ENCODE measurements at places on chromosomes 2 and 18.
A peak's percentile ranks its signal among the peaks of the same experiment; 100 is the strongest.

- peak; percentile 90 for DNase-seq
Observed at GRCh38 chr2:101446869-101447268, 28.0 kb downstream of the RFX8 start.

GRCh38 chr2:205778356-205778755 is 96.1 kb downstream of the NRP2 start:
- no peak for DNase-seq

- DNase-seq = no peak
Observed at GRCh38 chr2:196409376-196409775, 230.1 kb upstream of the CCDC150 start.

DNA sequence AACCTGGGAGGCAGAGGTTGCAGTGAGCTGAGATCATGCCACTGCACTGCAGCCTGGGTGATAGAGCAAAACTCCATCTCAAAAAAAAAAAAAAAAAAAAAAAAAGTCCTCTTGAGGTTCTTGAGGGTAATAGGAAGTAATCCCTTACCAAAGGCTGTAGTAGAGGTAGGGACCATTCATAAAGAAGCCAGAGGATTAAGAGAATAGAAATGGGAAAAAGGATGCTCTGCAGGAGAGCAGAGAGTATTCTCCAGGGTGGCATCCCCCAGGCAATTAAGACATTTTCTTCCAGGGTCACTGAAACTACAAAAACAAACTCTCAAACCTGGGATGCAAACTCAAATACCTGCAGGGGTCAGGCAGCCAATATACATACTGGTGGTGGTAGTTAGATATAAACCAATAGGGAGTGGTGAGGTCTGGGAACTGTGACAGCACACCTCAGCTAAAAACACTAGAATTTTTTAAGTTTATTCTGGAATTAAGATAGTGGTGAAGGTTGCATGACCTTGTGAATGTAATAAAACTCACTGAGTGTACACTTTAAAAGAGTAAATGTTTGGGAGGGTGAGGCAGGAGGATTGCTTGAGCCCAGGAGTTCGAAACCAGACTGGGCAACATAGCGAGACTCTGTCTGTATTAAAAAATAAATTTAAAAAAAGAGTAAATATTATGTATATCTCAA is 24.7 kb downstream of the RAPH1 start:
- DNase-seq = no peak

DNA sequence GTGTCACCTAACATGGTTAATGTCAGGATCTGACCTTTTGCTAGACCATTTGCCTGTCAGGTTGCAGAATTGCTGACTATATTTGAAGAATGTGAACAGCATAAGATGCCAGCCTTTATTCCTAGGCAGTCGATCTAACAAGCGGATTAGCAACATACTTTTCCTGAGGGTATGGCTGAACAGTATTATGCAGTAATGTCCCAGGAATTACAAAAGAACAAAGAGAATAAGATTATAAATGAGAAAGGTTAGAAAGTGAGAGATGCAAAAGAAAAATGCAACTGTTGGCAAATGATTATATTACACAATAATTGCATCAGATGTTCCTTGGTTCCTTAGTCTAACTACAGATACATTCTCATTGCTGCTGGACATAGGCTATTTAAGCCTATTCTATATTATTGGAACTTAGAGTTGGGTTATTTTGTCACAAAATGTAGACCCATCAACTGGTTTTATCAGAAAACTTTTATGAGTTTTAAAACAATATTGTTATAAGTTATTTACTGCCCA is 647.1 kb upstream of the CRIM1 start:
- DNase-seq = no peak

DNA sequence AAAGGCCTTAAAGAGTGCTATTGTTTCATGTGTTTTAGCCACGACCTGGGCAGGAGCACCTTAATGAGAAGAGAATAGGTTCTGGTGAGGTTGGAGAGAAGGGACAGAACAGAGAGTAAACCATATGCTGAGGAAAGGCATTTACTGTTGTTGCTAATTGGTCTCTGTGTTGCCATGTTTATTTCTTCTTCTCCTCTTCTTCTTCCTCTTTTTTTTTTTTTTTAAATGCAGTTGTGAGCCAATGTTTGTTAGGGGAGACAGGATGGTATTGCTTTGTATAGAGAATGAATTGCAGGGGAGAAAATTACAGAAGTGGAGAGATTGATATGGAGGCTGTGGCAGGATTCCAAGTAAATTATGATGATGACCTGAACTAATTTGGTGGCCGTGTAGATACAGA is 2.6 kb downstream of the SCN9A start:
- DNase-seq = no peak

- peak; percentile 71 for DNase-seq
Observed at GRCh38 chr2:85409845-85410583, at the start of gene CAPG. Gene CAPG, minus strand, starts transcription at chr2:85410366. Its CDS starts 8,221 bp downstream, at chr2:85402145.

- DNase-seq = no peak
Observed at GRCh38 chr2:11784280-11784679, 37.8 kb downstream of the LPIN1 start.

DNA sequence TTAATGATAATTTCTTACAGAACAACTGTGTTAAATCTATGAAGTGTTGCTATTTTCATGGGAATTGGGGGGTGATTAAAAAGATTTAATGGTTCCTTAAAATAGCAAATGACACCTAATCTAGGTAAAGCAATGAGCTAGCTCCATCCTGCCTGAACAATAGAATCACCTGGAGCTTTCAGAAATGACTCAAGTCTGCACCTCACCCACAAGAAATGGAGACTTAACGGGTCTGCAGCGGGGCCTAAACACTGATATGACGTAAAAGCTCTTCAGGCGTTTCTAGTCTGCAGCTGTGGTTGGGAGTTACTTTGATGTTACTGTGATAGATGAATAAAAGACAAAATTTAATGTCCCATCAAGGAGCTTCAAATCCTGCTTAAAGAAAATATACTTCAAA is 328.2 kb downstream of the RND3 start:
- DNase-seq = no peak

DNA sequence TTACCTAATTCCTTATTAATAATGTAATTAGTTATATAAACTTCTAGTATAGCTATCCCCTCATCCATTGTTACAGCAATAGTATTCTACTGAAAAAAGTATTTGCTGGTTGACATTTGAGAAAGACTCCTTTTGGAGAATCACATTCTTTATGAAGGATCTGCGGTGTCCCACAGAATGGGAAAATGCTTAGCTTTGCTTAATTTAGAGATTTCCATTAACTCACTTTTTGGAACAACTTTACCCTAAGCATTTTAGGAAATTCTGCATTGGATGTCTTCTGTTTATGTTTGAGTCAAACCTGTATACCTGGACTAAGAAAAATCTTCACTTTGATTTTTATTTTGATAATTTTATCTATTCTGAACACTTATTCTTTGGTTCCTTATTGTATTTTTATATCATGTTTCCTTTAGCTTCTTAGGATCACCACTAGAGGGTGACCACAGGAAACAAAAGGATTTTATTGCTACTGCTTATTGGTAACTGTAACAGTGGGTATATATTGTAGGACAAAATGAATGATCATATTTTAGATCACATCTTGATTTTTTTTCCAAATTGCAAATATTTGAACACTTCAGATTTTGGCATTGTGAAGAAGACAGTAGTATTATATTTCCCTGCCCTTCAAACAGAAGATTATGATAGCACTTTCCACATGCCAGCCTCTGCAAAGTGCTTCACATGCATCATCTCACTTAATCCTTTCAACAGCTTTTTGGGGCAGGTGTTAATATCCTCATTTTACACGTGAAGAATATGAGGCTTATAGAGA is 79.6 kb downstream of the MIB1 start:
- DNase-seq = no peak

DNA sequence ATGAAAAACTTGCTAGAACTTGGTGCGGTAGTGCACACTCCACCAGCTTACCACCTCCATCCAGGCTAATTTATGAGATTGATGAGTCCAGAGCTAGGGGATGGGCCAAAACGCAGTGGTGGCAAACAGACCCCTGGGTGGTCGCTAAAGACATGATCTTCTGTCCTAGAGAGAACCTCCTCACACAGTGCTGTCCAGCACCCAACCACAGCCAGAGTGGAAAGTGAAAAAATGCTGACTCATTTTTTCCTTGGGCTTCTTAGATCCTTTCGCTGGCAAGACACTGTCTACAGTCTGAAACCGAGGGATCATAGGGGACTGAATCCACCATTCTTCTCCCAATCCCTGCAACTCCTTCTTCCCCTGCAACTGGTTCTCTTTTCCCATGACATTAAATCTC is 4.1 kb downstream of the ANTXR1 start:
- DNase-seq = no peak

GRCh38 chr2:27135478-27135955 is 1.1 kb upstream of the PREB start:
- DNase-seq = no peak

- DNase-seq = no peak
Observed at GRCh38 chr2:112529757-112530156, 12.5 kb upstream of the POLR1B start.

- no peak for DNase-seq
Observed at GRCh38 chr18:70116949-70117348, 88.5 kb downstream of the RTTN start.

DNA sequence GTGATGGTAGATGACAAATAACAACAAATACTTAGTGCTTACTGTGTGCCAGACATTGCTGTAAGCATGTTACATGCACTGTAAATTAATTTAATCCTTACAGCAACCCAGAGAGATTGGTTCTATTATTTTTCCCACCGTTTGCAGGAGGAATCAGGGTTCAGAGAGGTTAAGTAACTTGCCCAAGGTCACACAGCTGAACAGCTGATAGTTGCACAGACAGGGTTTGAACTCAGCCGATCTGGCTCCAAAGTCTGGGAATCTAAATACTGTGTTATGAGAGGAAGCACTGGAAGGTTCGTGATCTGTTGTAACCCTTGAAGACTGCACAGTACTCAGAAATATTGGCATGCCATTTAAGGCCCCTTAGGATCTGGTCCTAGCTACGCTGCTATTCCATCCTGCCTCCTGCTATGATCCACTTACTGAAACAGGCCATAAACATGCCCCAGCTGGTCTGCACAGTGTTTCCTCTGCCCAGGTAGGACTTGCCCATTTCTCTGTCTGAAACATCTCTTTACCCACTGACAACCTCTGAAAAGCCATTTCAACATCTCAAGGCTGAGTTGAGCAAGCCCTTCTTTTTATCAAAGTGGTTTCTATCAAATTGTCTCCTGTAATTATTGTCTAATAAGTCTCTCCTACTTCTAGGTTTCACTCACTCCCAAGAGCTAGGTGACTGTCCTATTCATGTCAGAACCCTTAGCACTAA is 40.4 kb upstream of the MRPL33 start:
- no peak for DNase-seq

DNA sequence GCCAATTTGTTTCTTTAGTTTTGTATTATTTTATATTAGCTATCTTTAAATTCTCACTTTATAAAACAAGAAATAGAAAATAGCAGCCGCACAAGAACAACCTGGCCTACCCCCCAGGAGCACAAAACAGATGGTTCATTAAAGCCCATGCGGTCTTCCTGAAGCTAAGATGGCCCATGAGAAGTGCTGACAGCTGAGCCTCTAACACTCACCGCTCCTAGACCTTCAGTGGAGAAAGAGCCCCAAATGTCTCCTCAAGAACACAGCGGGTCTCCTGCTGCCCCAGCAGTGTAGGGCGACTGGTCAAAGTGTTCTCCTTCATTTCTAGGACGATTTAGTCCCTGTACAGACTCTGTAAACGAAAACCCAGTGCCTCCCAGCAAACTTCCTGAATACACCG is 45.1 kb downstream of the LPIN2 start:
- no peak for DNase-seq

DNA sequence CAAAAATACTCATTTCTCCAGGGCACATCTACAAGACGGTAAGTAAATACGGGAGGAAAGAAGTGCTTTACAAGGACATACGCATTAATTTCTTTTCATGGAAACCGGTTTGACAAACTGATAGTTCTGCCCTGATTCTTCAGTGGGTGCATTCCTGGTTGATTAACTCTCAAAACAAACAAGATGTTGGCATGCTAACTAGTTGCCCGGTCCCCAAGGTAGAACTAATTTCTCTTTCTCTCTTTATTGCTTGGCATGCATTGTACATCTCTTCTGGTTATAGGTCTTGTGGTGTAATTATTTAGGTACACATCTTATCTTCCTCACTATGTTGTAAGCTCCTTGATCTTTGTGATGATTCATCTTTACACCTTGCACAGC is 46.9 kb upstream of the SPATS2L start:
- DNase-seq = no peak

- DNase-seq = no peak
Observed at GRCh38 chr2:231357931-231358330, 37.6 kb upstream of the B3GNT7 start.

DNA sequence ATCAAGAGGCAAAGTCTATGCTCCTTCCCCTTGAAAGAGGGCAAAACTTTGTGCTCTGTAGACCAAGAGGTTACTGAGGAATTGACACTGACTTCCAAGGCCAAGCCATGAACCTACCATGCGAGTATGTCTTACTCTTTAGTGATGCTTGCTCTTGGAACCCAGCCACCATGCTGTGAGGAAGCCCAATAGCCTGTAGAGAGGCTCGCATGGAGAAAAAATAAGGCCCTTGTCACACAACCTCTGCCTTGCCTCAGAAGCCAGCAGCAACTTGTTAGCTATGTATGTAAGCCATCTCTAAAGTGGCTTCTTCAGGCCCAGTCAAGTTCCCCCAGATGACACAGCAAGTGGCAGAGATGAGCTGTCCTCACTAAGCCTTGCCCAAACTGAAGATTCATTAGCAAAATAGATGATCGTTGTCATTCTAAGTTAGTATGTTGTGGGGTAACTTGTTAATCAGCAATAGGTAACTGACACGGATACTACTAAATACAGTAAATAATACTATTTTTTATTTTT is 66.1 kb upstream of the RGPD5 start:
- DNase-seq = no peak

DNA sequence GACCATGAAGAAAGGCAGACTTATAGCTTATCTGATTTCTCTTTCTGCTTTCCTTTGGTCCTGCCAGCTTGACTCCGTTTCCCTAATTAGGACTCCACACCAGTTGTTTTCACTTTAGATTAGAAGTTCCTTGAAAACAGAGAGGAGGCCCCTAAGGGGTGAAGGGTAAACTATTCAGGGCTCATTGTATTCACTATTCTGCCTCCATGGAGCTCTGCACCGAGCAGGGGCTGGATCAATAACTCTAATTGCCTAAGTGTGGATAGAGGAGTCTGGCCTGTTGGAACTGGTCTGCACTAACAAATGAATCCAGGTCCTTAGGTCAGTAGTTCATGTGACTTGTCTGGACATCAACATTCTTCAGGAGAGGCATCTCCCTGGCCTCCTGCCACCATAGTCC is 36.1 kb upstream of the SKA1 start:
- DNase-seq = no peak

DNA sequence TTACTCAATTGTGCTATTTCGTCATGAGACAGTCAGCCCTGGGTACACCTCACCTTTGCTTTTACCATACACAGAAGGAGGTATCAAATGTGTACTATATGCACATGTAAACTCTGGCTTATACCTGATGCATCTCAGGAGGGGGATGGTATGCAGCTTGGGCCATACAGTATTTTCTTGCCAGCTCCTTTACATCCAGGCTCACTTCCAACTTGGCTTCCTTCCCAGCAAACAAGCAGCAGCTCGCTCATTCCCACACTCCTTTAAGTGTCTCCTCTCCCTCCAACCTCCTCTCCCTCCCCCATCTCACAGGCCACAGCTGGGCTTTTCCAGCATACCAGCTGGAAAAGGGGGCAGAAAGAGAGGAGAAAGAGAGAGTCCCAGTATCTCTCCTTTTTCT is 9.6 kb downstream of the MARCHF4 start:
- DNase-seq = peak; percentile 77
